ENCODE measurements at places on chromosomes 1 and 21.

DNA sequence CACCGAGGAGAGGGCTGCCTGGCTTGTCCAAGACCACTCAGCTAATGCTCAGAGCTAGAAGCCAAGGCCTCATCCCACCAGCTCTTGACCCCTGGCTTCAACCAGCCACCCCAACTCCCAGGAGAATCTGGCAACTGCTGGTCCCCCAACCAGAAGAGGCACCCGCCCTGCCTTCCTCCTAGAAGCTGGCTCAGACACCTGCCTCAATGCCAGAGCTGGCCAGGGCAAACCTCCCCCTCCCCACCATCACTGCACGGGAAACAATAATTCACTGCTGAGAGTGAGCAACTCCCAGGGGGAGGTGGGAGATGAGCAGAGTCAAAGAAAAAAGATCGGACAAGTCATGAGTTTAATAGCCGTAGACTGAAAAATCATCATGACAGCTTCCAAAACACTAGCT is 3.3 kb downstream of the CHD5 start:
- DNase-seq: no peak

DNA sequence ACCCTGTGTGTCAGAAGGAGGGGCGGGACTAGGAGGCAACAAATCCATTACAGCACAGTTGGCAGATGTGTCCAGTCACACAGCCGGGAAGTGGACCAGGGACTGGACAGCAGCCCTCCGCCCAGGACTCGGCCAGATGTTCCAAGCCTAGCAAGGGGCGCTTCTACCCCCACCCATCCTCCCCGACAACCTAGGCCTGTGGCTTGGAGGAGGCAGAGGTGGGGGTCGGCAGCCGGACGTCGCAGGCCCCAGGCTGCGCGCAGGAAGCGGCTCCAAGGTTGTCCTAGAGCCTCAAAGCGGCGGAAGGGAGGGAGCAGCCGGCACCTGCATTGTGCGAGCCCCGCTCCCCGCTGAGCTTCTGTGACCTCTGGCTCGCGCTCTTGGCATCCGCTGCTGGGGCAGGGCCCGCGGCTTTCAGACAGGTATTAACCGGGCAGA is 20.6 kb upstream of the MYCL start:
- no peak for DNase-seq

- peak; percentile 53 for DNase-seq
Observed at GRCh38 chr1:179953974-179954492, 577 bp upstream of the CEP350 start.

GRCh38 chr1:153506831-153507413 is 28.9 kb downstream of the S100A6 start:
- no peak for DNase-seq

DNA sequence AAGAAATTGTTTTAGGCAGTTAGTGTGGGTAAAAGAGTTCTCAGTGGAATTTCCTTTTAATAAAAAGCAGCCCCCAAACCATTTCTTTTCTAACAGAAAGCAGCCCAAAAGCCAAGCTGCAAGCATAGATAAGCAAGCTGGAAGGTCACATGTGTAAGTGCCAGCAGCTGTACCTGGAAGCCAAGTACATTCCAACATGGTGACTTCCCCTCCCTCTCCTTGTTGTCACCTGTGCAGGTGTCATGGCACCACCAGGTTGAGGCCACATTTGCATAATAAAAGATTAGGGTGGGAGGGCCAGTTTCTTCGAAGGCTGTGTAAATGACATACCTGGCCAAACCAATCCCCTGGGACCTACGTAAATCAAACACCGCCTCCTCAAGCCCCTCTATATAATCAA is 240.3 kb upstream of the RAB4A start:
- DNase-seq: no peak

GRCh38 chr1:81149649-81150325 is 650.9 kb upstream of the ADGRL2 start:
- no peak for DNase-seq

- DNase-seq: no peak
Observed at GRCh38 chr1:94739521-94740061, 80.6 kb upstream of the SLC44A3 start.

DNA sequence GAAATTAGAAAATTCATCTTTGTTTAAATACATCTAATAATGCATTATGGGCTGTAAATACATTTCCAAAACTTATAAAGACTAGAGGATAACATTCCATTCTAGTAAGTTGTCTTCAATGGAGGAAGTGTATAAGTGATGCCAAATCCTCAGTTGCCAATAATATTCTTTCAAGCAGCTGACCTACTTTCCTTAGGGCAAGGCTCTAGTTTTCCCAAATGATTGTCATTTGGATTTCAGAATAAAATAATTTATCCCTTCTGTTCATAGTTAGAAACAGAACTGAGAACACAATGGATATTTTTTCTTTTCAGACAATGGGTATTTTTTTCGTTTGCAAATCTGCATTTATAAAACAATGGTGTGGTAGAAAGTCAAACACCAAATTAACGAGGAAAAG is 354.9 kb upstream of the ADAMTS5 start:
- DNase-seq: no peak
